ENCODE measurements at places on chromosomes 7 and 10.

GRCh38 chr10:71580415-71580814, 139.2 kb downstream of the C10orf105 start:
- DNase-seq, result no peak

DNA sequence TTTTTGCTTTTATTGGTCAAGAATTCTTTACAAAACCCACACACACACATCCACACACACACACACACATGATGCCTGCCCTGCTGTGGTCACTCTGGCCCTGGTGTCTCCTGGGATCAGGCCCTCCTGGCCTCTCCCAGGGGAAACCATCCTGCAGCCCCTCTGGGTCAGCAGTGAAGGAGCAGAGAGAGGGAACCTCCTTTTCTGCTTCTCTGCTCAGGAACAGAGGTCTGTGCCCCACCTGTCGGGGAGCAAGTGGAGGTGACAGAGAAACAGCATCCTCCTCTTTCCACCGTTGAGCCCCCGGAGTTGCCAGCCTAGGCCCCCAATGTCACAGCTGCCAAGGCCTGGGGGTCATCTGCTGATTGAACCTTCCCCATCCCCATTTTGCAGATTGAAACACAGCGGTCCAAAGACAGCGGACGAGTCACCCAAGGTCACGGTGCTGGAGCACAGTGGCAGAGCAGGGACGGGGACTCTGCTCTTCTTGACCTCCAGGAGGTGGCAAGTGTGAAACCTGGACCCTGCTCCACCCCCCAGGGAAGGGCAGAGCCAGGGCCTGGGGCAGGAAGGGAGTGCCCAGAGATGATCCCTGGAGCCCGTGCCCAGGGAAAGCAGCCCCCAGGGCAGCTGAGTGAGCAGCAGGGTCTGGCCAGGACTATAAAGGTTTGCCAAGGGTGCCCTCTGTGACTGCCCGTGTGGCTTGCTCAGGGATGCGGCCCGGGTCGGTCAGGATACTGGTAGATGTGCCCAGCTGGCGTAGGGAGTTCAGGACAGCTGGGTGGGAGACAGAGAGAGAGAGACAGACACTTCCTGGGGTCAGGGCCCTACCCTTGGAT, 15.0 kb upstream of the TBL2 start:
- DNase-seq, result no peak

DNA sequence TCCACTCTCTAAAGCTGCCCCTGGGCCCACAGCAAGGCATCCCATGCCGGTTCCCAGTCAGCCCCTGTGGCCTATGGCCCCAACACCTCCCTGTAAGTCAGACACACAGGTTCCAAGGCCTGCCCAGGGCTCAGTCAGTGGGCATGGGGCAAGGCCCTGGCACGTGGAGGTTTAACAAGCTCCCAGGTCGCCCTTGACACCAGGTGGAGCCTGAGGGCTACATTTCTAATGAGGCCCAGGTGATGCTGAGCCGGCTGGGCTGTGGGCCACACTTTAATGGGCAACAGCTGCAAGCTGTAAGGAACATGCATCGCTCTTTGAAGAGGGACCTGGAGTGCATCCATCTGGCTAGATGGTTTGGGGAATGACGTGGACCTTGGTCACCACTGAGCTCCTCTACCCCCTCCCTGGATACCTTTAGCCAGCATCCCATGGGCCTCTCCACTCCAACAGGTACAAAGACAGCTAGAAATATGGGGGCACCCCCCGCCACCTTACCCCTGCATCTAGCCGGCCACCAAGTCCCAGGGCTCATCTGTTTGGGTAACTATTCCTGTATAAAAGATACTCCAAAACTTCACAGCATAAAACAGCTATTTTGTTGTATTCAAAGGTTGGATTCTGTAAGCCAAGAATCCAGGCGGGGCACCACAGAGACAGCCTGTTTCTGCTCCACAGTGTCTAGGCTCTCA, 122.5 kb downstream of the OAT start:
- DNase-seq, result no peak

DNA sequence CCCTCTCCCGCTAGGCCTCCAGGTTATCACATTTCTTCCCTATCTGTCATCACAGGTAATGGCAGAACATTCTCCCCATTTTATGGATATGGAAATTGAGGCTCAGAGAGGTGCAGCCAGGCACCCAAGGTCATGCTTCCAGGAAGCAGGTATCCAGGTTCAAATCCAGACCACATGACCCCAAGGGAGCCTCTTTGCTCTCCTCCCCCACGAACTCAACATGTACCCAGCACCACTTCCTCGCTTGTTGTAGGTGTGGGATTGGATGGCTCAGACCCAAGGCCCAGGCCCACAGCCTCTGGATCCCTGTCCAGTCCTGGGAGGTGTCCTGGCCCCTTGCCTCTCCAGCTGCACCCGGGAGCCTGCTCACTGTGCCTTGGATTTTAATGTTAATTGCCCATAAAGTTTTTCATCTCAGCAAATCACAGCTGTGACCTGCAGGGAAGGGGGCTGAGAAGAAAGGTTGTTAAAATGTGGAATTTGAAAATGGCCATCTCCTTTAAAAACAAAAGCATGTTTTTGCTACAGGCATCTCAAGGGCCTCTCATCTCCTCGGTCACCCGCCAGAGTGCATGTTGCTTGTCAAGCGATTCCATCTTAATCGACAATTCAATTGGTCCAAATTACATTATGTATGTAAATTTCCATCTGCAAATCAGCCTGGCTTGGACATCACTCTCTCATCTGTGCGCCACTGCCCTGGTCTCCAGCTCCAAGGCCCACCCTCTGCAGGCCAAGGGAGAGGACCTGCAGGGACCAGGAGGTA, 205.4 kb upstream of the ZMIZ1 start:
- no peak for DNase-seq

DNA sequence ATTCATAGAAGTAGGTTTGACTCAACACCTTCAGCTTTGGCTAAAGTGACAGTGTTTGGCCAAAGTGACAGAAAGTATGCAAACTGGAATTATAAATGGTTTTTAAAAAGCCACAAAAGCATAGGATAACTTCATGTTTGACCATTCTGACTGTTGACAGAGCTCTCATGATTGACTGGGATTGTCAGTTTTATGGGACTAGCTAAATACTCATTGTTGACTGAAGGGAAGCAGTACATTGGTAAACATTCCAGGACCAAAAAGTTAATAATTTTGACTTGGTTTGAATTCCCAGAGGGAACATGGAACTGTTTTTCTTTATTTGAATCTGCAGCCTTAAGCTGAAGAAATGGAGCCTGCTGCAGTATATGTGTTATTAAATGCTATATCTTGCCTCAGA, 84.6 kb upstream of the STEAP4 start:
- no peak for DNase-seq

DNA sequence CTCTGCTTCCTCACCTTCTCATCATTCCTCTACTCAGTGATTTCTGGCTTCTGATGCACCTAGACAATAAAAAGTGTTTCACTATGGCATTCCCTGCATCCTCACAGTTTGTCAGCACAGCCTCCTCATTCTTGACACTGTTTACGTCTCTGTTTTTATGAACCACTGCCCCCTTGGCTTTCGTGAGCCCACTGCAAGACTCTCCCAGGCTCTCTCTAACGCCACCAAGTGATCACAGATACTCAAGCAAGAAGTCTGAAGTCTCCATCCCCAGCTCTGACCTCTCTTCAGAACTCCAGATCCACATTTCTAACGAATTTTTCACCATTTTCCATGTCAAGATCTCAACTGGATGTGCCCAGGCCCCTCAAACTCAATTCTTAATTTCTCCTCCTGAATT, 8.9 kb downstream of the SLC16A9 start:
- no peak for DNase-seq

DNA sequence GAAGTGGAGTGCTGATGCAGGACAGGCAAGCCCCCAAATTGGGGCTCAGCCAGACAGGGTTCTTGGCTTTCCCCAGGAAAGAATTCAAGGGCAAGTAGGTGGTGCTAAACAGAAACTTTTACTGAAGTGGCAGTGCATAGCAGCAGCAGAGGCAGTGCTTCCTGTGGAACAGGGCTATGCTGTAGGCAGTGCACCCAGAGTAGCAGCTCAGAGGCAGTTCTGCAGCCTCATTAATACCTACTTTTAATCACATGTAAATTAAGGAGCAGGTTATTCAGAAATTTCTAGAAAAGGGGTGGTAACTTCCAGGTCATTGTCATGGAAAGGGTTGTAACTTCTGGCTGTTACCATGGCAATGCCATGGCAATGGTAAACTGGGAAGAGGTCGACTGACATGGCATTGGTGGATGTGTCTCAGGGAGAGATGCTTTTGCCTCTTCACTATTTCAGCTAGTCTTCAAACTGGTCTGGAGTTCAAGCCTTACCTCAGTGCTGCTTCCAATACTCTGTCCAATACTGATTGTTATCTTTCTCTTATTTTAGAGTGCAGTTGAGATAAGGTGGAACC, 29.2 kb downstream of the PRSS58 start:
- DNase-seq, result no peak

- no peak for DNase-seq
These were observed 12.2 kb downstream of the ATP6V0E2 start for GRCh38 chr7:149886018-149886415.

DNA sequence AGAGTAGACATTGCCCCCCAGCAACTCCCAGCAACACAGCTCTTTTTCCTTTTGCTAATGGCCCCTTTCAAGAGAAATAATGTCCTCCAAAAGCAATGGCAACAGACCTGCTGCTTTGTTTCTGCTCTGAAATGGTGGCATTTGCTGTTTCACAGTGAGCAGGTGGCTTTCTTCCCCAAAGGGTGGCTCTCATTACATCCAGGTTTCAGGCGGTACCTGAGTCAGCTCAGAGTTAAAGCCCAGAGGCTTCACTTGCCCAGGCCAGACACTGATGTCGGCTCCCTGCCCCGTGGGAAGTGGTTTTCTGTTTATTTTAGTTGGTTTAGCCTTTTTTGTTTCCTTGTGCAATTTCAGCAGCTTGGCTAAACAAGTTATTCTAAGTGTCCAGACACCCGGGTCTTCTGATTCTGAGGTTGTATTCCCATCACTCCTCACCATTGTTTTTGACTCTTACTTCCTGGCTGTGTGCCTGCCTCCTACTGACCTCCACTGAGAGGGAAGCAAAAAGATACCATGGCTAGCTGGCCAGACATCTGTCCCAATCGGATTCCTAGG, 7.8 kb upstream of the ATOH7 start:
- DNase-seq, result no peak

- no peak for DNase-seq
These were observed 889.3 kb upstream of the CELF2 start for GRCh38 chr10:10128387-10128786.

DNA sequence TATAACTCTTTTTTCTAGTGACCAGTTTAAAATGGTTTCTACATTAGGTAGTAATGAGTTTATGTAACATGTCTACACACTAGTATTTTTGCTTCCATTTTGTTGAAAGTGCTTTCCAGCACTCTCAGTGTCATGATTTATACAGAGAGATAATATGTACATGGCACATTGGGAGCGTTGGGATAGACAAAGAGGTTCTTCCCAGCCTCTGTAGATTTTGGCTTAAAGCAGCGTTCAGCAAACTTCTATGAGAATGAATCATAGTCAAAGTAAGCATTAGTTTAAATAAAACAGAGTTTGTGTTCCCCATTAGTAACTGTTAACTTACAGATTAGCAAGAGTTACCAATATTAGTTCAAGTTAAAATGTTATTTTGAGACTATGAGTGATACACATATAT, 43.9 kb downstream of the SEPTIN14 start:
- no peak for DNase-seq

DNA sequence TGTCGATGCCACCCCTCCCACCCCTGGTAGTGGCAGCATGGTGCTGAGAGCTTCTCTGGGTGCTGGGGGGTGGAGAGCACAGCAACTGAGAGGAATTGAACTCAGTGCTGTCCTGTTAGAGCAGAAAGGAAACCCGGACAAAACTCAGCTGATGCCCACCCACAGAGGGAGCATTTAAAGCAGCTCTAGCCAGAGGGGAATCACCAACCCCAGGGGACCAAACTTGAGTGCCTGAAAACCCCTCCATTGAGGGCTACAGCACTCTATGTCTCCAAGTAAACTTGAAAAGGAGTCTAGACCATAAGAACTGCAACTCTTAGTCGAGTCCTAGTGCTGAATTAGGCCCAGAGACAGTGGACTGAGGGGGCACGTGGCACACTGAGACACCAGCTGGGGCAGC, 16.8 kb upstream of the FOXI2 start:
- no peak for DNase-seq

DNA sequence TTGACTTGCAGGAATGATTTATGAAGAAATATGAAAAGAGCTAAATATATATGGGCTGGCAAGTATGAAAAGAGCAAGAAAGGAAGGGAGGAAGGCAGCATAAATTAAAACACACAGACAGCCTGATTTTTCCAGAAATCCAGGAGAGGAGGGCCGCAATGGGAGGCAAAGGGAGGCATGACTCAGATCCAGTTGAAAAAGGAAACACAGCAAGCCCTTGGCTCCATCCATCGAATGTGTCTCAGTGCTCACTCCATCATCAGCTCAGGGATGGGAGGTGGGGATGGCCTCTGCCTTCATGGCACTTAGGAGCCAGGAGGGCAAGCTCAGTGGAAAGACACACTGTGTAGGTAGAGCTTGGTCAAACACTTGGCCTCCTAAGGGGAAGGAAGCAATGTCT, 75.7 kb upstream of the PDZD8 start:
- no peak for DNase-seq

DNA sequence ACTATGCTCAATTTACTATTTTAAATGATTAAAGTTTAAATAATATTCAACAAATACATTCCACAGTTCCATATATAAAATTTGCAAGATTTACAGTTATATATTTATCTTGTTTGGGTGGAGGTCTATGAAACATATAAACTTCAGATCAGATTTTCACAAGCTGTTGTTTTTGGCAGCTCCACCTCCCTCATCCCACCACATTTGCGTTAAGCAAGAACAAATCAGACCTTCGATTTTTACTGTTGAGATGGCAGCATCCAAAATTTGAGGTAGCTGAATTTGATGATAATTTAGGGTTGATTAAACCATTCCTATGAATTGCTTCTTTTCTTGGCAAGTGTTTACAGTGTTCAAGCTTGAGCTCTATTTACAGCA, 986.4 kb downstream of the REEP3 start:
- DNase-seq, result no peak

GRCh38 chr7:96327429-96327828, 5.5 kb upstream of the SLC25A13 start:
- no peak for DNase-seq

DNA sequence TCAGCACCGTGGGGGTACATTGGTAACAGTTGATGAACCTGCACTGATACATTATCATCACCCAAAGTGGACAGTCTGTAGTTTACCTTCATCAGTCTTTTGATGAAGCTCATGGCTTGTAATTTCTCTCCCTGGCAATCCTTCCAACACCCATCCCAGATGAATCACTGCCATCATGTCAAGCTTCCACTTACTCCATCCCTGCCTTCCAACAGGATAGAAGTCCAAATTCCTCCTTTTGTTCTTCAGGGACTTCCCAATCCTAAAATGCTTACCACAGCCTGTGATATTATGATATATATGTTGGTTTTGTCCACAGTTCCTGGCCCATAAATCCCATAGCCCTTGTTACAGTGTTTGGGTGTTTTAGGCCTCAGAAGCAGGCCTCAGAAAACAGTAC, 16.1 kb downstream of the SNX10 start:
- no peak for DNase-seq

GRCh38 chr7:113128031-113128430, 9.7 kb upstream of the SMIM30 start:
- no peak for DNase-seq

Data from activated naive CD8-positive, alpha-beta T cell treated with anti-CD3 and anti-CD28 coated beads for 36 hours (primary cell).